CMK (cell line): ENCODE measurements at places on chromosomes 16 and 17.
A peak's percentile ranks its signal among the peaks of the same experiment; 100 is the strongest.

GRCh38 chr17:28159924-28160323, 117.4 kb downstream of the NLK start:
- DNase-seq: no peak

DNA sequence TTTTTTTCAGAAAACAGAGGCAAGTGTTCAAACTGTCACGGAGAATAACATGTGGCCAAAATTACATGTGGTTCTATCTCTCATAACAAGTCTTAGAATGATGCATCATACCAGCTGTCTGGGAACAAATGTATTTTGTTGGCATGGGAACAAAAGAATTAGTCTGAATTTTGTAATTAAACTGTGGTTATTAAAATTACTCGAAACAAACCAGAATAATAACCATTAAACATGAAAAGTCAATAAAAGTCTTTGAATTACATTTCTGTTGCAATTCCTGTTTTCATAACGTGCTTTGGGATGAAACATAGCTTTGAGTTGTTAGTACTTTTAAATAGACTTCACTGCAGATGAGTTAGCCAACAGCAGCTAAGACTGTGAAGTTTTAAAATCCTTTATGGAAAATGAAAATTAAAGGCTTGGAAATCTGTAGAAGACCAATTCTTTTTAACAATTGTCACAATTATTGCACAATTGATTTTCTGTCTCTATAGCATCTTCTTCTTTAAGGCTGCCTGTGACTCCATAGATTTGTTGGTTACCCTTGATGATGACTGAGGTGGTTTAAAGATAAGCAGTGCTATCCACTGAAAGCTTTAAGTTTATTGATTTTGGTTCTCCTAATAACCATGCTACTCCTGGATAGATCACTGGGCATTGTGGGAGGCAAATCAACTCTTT, 117.9 kb upstream of the AXIN2 start:
- no peak for DNase-seq

DNA sequence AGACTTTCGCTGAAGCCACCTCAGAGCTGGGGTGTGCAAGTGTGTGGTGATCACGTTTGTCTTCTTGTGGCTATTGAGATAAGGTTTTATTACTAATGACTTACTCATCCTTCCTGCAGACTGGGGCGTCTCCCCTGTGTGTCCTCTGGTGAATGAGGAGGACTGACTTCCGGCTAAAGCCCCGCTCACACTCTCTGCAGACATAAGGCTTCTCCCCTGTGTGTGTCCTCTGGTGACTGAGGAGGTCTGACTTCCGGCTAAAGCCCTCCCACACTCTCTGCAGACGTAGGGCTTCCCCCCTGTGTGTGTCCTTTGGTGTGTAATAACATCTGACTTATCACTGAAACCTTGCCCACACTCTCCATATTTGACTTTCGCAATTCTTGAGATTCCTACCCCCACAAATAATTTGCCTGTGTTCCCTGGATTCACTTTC, 19.4 kb downstream of the PRDM7 start:
- no peak for DNase-seq

DNA sequence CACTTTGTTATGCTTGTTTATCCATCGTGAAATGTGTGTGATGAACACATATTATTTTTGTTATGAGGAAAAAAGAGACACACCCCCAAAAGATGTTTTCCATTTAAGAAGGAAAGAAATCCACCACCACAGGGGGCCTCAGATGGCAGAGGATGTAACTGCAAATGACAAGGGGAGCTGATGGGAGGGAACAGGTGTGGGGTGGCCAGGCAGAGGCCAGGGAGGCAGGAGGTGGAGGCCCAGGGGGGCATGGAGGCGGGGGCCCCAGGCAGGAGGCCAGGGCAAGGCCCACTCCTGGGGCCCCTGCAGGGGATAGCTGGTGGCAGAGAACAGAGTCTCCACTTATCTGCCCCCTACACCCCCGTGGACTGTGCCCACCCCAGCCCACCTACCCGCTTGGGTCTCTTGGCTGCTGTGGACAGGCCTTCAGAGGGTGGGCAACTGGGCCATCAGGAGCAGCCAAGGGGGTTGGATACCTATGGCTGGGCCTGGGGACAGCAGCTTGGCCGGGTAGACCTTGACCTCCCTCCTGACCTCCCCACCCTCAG, 28.0 kb downstream of the PPL start:
- no peak for DNase-seq

DNA sequence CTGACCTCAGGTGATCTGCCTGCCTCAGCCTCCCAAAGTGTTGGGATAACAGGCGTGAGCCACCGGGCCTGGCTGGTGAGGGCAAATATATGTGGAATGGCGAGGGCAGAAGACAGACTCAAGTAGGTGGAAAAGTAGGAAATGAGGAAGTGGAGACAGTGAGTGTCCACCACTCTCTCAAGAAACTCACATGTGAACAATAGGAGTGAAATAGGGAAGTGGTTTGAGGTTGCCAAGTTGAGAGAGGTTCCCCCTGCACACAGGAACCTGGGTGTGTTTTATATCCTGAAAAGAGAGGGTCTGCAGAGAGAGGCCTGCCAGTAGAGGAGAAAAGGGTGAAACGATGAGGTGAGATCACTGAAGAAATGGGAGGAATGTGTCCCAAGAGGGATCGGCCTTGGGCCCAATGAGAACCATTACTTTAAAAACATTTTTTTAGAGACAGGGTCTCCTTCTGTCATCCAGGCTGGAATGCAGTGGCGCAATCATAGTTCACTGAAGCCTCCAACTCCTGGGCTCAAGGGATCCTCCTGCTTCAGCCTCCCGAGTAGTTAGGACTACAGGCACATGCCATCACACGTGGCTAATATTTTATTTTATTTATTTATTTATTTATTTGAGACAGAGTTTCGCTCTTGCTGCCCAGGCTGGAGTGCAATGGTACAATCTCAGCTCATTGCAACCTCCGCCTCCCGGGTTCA, 17.1 kb upstream of the CORO1A start:
- peak; percentile 33 for DNase-seq

DNA sequence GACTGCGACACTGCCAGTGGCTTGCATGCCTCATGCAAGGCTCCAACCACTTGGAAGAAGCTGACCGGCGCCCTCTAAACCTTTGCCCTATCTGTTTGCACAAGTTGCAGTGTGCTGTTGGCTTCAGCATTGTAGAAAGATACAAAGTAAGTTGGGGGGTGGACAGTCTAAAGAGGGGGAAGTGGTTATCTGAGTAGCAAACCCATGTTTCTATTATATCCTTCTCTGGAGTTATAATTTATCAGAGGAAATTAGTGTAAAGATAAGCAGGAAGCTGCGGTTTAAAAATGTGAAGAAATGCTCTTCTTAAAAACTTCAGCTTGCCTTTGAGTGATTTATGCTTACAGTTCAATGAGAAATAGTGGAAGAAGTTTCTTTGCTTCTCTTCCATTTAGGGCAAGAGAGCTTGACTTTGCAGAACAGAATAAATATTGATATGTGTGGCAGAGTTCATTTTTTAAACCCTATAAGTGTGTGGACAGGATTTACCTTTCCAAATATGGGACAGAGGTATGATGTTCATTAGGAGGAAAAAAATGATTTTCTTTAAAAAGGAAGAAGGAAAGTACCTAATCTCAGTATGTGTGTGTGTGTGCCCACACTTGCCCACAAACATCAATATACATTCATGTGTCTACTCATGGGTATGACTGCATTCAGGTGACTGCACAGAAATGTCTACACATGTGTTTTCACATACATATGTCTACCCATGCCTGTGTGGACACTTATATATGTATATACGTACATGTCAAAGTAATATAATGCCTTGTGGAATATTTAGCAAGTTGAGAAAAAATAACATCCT, 8.1 kb downstream of the AMZ2 start:
- no peak for DNase-seq

DNA sequence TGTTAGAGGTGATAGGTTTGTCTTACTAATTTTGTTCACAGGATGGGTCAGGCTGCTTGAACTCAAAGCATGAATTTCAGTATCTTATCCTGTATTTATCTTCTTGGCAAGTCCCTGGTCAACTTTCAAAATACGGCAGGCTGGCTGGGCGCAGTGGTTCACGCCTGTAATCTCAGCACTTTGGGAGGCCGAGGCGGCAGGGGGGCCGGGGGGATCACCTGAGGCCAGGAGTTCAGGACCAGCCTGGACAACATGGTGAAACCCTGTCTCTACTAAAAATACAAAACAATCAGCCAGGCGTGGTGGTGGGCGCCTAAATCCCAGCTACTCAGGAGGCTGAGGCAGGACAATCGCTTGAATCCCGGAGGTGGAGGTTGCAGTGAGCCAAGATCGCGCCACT, 25.0 kb upstream of the RSL1D1 start:
- DNase-seq: no peak

DNA sequence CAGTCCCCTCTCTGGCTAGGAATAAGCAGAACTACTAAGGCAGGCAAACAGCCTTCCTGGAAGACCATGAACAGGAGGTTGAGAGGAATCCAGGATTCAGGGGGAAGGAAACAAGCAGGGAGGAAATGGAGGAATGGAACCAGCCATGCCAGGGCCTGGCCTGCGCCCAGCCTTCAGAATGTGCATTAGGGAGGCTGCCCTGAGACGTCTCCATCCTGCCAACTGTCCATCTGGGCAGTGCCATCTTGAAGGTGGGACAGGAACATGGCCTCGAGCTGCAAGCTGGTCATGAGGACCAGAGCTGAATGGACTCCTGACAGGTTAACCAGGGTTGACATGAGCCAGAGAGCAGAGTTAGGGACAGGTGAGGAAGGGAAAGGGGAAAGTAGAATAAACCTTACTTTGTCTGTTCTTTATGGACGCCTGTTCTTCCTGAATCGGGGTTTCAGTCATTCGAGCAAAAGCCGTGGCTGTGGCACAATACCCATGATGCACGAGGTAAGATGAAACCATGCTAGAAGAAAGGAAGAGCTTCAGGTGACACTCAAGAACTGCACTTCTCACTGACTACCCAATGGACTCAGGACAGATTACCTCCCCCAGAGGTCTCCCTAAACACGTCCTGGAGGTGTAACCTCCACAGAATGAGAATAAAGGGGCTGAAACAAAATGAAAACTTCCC, 12.1 kb upstream of the GFOD2 start:
- no peak for DNase-seq

- DNase-seq: no peak
Observed at GRCh38 chr17:39659279-39660010, 5.7 kb upstream of the TCAP start.

DNA sequence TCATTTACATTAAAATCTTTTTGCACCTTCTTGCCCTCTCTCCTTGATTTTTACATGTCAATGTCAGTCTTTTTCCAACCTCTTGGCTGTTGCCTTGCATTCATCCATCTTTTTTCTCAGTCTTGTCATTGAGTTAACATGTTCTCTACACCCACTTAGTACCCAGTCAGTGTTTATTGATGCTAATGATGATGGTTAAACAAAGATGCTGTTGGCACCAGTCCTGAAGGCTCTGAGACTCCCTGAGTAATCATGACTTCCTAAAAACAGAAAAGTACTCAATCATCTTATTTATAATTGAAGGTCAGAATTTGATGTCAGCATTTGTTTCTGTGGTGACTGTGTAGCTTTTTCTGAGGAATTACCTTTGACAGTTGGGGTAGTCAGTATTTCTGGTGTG, 104.5 kb downstream of the NLK start:
- no peak for DNase-seq

DNA sequence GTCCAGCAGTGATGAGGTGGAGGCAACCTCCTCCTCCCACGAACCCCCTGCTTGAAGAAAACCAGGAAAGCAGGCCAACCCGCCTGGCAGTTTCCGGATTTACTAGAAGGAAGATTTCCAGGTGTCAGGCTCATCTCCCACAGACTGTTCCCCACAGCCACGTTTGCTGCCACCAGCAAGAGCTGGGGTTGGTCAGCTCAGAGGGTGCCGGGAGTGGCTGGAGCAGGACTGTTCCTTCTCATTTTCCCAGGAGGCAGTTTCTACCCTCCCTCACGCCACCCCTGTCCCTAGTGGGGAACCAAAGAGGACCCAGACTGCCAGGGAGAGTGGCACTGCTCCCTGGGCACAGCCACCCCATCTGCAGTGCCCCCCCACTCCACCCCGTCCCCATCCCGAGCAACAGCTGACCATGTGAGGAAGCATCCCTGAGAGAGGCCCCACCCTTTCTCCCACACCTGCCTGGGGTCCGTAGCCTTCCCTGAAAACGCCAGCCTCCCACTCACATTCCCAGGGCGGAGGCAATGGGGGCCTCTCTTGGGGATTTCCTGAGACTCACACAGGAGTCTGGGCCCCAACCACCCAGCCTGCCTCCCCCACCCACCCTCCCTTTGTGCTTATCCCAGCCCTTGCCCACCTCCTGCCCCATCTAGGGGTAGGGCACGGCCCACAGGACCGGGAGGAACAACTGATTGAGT, 5.9 kb downstream of the KRT17 start:
- no peak for DNase-seq

- DNase-seq: no peak
Observed at GRCh38 chr16:46932802-46933201, 40.7 kb downstream of the DNAJA2 start.

DNA sequence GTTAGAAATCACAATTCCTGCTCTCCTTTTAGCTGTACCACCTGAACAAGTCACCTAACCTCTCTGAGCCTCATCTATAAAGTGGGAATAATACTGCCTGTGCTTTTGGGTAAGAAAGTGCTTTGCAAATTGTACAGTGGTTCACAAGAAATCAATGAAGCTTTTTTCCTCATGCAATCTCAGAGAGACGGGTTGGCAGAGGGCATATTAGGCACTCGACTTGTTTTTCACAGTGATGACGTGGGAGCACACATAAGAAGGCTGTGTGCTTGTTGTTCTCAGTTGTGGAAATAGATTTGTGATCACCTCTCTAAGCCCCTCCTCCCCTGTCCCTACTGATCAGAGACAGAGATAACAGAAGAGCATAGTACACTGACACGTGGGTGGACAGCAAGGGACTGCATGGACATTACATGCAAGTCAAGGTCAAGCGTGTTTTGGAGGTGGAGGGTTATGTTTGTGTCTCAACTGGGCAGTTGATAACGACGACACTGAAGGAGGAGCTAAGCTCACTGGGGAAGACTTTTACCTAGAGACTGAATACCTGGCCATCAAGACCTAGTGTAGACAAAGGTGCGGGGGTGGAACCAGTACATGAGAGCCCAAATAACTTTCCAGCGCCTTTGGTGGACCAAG, 1.7 kb upstream of the GPT2 start:
- DNase-seq: no peak

GRCh38 chr16:4936181-4936990, 562 bp downstream of the PPL start:
- DNase-seq: no peak

DNA sequence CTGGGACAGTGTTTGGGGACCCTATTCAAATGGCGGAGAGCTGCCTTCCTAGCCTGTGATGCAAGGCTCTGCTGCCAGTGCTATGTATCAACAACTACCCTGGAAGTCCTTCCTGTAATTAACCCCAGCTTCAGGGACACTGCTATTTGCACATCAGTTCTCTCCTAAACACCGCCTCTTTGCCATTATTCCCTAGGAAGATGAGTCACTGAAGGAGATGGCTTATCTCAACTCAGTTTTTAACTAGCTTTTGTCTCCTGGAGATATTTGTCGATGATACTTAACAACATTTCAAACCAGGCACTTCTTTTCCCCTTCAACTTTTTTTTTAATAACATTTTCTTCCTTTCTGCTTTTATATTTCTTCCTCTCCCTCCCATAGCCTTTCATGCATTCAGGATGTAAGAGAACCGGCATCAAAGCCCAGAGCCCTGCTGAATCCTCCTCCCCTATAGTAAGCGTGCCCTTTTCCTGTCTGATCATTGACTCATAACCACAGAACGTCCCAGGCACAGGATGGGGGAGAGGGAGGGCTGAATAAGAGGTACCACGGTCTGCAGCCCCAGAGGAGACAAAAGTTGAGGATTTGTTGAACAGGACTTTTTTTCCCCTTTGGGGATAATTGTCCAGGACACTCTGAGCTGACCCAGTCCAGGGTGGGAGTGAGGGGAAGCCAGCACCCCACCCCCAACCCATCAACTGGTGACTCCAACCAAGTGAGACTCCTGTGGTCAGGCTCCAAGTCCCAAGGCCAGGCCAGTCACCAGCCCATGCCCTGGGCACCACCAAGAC, 387.8 kb upstream of the SALL1 start:
- no peak for DNase-seq
